ENCODE measurements at places on chromosomes 7 and 10. TPM values are rescaled to one million over a fixed set of nuclear protein-coding genes. Genes with fewer than 3 reads are reported as not detected.

The AZGP1 gene
- 25.6 TPM for total RNA-seq

The ACTR3C gene
- 22.8 TPM for total RNA-seq

The DPCD gene
- 11.7 TPM for total RNA-seq

The RNF32 gene
- total RNA-seq = 1.6 TPM

The PGAM2 gene
- total RNA-seq = not detected

The WEE2 gene
- not detected for total RNA-seq

The TEX47 gene
- total RNA-seq = not detected

The SPDYE8 gene
- total RNA-seq = not detected

The MYOZ1 gene
- not detected for total RNA-seq

The SYT15B gene
- 0.24 TPM for total RNA-seq

The OR2A1 gene
- not detected for total RNA-seq

The RALA gene
- total RNA-seq = 58.1 TPM

The ITPRID1 gene
- total RNA-seq = 0.95 TPM

The TMEM184A gene
- total RNA-seq = 75.8 TPM

The CHAT gene
- total RNA-seq = not detected
